SK-N-DZ (cell line): ENCODE measurements at places on chromosomes 7 and 10.

DNA sequence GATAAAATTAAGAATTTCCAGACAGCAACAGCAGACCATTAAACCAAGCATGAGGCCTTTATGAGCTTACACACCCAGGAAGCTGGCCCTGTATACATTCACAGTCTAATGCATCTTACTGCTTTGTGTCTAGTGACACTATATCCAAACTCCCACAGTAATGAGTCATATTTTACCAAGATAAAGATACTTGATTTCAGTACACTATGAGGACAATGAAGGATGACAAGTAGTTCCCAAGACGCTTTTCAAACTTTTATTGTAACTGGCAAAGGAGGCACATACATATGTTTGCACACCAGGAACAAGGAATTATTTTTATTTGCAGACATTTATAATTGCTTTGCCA lies 148.0 kb downstream of the TSPAN12 start:
- no peak for DNase-seq

DNA sequence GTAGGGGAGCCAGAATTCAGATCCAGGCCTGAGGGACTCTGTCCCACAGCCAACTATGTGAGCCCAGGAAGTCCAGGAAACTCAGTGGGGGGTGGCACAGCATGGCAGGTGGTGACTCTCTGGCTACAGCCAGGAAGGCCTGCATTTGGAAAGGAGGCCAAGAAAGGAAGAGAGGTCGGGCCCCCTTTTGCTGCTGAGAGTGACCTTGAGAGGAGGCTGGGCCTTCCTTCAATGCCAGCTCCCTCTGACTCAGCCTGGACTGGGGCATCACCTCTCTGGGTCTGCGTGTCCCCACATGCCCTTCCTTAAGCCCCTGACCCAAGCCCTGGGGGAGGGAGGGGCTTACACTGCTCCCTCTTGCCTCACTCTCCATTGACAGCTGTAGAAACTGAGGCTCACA lies 6.4 kb upstream of the MYL10 start:
- no peak for DNase-seq

DNA sequence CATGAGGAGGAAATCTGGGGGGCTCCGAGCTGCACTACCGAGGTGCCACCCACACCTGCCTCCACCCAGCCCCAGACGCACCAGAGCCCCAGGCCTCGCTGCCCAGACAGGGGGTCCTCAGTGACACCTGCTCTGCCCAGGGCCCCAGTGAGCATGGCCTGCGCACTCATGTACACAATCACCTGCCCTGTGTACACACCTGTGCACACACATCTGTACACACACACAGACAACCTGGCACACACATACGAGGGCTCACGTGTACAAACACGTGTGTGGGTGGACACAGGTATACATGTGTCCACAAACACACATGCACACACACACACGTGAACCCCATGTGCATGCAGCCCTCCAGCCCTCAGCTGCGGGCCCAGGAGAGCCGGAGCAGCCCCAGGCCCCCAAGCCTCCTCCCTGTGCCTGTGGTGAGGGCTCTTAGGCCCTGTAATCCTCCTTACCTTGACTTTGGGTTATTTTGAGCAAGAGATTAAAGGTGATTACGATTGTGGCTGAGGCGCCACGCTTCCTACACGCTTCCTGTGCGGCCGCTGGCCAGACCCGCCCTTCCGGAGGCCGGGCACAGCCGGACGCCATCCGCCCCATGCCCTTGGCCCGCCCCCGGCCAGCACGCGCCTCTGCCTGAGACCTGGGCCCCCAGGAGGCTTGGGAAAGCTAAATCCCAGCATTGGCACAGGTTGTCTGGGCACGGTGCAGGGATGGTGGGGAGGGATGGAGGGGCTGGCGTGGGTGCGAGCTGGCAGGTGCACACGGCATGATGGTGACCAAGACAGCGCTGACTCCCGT lies 71.9 kb downstream of the ELFN1 start:
- DNase-seq = no peak

- no peak for DNase-seq
These were observed 27.8 kb downstream of the CHST15 start for GRCh38 chr10:124065382-124066125.

- DNase-seq = peak; percentile 73
These were observed 24.8 kb upstream of the SLIT1 start for GRCh38 chr10:97210543-97210960.

GRCh38 chr7:141562972-141563371 lies 11.8 kb downstream of the AGK start:
- DNase-seq = no peak

GRCh38 chr7:120925392-120925791 lies 25.2 kb upstream of the ING3 start:
- DNase-seq = no peak

GRCh38 chr7:129670656-129671055 lies 59.1 kb downstream of the NRF1 start:
- no peak for DNase-seq

DNA sequence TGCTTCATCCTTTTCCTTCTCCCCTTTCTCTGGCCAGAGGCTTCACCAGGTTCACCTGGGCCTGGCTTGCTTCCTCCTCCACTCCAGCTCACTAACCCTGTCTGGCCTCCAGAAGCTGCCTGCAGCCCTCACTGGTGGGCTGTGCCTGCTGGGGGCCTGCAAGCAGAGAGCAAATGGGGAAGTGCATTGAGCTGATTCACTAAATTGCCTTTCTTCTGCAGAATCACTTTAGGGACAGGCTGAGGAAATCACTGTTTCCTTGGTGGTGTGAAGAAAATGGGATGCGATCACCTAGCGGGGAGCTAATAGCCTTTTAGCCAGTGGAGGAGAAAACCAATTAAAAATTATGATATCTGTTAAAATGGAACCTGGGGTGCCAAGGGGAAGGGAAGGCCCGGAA lies 3.0 kb downstream of the RET start:
- DNase-seq = no peak

- no peak for DNase-seq
These were observed 56.3 kb downstream of the CCNY start for GRCh38 chr10:35392482-35393228.

DNA sequence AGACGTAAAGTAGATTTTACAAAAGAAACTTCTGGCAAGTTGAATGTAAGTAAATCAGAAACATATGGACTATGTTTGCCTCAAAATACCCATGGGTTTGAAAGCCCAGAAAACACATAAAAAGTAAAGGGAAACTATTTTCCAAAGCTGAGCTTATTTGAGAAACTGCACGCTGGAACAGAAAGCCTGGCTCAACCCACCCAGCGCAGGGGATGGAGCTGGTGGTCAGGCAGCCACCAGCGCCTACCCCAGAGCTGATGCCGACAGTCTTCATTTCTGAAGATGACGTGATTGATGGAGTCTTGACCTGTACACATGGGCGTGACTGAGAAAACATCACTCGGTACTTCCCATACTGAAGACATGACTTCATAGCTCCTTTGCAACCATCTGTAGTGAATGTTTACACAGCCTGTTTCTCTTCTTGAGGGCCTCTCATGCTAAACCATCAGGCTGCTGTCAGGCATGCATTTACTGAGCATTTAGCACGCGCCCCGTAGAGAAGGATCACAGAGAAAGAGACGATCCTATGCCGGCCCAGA lies 232.6 kb upstream of the AUTS2 start:
- DNase-seq = no peak

DNA sequence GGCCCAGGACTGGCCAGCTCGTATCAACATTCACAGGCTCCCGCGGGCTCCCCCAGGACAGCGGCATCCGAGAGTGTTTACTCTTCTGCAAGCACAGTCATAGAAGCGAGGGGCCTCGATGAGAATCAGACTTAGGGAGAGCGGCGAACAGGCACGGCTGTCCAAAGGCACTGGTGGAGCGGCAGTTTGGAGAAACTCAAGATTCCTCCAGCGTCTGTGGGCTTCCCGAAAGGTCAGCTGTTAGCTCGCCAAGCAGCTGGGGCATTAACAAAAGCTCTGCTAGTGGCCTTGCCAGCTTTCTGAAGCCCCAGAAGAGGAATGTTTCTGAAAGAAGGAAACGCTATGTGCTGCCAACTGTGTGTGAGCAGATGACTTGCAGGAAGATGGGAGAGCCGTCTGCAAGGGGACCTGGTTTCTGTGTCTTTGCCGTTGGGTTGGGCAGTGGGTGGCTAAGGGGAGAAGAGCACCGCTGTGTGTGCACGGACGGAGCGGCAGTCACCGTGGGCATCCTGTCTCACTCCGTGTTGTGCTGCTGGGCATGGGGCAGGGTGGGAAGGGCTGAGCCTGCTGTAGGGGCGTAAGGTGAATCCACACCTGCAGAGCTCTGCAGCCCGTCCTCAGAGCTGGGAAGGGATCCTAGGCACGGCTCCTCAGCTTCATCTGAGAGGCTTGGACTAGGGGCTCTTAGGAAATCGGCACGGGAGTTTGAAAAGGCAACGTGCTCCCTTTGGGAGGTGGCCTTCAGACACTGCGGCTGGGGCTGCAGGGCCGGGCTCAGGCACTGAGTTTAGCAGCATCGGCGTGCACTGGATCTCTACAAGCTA lies 42.1 kb downstream of the AMZ1 start:
- DNase-seq = no peak

DNA sequence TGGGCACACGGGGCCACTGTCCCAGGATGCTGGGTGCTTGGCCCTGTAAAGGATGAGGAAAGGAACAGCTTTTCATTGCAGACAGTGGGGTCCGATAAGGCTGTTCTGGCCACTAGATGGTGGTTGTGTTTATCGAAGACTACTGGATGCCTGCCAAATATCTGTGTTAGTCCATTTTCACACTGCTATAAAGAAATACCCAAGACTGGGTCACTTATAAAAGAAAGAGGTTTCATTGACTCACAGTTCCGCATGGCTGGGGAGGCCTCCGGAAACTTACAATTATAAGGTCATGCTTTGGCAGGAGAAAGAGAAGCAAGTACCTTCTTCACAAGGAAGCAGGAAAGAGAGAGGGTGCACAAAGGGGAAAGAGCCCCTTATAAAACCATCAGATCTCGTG lies 32.2 kb upstream of the GARS1 start:
- no peak for DNase-seq

- DNase-seq = no peak
These were observed 28.4 kb upstream of the FAM204A start for GRCh38 chr10:118370499-118370898.

- no peak for DNase-seq
These were observed 14.5 kb upstream of the PAX4 start for GRCh38 chr7:127632276-127632910.

GRCh38 chr10:131109726-131110125 lies 201.8 kb downstream of the TCERG1L start:
- no peak for DNase-seq

DNA sequence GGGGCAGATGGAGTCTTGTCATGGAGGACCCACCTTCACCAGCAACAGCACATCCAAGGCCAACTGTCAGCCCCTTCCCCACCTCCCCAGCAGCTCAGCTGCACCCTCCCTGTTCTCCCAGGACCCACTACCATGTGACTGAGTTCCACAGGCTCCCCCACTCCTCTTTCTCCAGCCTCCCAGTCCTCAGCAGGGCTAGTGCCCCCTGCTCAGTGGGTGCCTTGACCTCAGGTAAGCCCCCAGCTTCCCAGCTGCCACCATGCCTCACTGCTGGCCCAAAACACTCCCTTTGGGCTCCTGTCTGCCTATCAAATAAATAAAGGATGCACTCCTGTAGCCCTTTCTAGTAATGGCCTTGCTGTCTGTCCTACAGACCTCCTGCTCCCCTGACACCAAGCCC lies 174.4 kb downstream of the SLIT1 start:
- no peak for DNase-seq

DNA sequence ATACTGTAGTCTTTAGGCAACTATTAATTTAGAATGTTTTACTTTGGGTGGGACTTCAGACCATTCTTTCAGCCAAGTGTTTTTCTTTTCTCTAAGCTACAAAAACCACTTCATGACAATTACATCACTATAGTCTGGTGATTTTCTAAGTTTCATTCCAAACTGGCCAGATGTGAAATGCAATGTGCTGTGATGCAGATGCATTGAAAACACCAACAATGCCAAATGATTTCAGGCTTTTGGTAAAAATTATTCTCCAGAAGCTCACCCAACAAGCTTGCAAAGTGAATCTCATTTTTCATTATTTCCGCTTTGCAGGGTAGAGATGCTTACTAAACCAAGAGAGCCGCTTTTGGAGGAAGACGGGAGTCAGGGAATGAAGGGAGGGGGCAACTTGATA lies 118.4 kb upstream of the ANK3 start:
- no peak for DNase-seq

DNA sequence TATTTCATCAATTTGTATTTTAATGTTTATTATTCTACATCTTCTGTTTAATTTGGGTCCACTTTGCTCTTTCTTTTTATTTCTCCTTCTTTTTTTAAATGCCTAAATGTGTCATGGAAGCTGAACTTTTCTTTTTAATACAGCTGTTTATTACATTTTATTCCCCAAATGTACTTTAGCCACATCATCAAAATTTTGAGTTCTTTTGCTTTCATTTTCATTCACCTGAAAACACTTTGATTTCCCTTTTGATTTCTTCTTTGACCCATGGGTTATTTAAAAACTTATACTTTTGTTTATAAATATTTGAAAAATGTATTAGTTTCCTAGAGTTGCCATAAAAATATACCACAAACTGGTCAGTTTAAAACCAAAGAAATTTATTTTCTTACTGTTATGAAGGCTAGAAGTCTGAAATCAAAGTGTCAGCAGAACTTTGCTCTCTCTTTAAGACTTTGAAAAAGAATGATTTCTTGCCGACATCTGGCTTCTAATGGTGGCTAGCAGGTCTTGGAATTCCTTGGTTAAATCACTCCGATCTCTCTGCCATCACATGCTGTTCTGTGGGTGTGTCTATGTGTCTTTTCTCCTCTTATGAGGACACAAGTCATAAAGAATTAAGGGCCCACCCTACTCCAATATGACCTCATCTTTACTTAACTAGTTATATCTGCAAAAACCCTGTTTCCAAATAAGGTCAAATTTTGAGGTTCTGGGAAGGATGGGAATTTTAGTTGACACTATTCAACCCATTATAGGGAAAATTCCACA lies 225.5 kb downstream of the ANKRD7 start:
- no peak for DNase-seq

DNA sequence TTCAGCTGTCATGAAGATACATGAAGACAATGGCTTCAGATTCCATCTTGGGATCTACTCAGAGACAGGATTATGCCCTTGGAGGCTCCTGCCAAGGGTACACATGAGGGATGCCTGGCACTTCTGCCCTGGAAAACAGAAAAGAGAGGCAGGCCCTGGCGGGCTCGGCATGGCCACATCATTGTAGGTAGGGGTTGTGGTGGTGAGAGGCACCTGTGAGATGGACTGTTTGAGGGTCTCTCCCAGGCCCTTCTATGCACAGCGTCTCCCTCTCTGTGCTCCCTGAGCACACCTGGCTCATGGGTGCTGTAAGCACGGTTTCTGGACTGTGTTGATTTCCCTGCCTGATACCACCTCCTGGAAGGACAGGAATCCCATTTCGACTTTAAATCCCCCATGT lies 304.3 kb downstream of the GLRX3 start:
- no peak for DNase-seq

- DNase-seq = no peak
These were observed 601 bp downstream of the ADAM8 start for GRCh38 chr10:133276100-133276434.

GRCh38 chr10:114634609-114634979 lies 23.5 kb downstream of the ABLIM1 start:
- DNase-seq = no peak

- DNase-seq = no peak
These were observed 493 bp downstream of the ZMIZ2 start for GRCh38 chr7:44748948-44749731.
